Activated CD4-positive, alpha-beta memory T cell treated with anti-CD3 and anti-CD28 coated beads, Interleukin-2, amount 10 ng/mL, durations not matched to agents 7 days and 5 days (primary cell): ENCODE measurements at places on chromosomes 2 and 18.
A peak's percentile ranks its signal among the peaks of the same experiment; 100 is the strongest.

DNA sequence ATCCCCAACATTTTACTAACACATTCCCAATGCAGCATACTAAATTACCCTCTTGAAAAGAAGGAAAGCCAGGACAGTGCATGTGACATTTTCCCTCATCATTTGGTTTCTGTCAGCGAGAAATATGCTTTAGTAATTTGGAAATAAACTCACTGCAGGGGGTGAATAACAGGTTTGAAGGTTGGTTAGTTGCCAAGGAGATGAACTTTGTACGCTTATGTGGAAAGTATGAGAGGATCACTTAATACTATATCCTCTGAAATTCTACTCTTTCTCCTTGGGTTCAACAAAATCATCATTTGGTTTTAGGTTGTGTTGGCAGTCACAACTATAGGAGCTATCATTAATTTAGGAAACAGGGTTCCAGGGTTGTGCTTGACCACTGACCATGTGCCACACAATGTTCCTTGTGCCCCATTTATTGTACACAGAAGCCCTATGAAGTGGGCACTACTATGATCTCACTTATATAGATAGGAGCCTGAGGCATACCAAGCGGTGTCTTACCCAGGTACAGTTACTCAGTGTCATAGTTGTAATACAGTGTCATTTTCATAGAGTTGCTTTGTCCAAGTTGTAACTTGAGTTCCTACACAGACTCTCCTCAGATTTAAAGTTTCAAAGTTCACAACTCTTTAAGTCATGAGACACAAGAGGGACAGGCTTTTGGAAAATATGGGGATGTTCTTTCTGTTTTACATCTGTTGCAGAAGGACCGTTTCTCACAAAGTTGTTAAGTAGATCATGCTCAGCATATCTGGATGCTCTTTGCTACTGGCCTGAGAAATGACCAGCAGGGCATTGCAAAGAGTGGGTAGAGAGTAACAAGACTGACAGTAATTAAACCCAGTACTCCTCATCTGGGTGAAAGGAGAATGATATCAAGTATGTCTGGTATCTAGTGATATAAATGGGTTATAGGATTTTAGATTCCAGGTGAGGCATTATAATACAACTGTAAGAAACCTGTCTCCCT lies 91.8 kb downstream of the MAP4K4 start:
- no peak overlapping the region for H3K27ac ChIP-seq
- DNase-seq, result no peak
- no peak overlapping the region for H3K4me3 ChIP-seq
- H3K36me3 ChIP-seq, result peaks cover 24% of the 10 kb centered on the region

DNA sequence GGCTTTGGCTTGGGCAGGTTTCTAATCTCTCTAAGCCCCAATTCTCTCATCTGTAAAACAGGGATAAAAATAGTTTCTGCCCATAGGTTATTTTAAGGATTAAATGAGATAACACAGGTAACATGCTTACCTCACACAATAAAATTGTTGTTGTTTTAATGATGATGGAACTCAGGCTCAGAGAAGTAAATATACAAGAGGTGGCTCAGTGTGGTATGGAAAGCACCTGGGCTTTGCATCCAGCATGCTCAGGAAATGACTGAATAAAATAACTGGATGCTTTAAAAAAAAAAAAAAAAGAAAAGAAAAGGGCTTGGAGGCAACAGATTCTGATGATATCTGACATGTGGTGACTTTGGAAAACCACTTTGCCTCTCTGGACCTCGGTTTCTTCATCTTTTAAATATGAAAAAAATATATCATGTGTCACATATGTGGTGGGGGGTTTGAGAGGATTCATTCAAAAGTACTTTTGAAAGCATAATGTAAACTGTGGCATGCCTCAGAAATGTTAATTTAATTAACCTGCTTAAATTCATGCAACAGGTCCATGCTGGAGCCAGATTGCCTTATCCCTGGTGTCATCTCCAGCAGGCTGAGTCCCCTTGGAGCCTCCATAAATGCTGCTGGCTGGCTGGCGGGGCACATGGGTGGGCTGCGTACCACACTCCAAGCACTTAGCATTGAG lies 112.8 kb upstream of the CDC42EP3 start:
- DNase-seq, result no peak
- H3K27me3 ChIP-seq, result no peaks in the 10 kb centered on the region
- no peaks in the 10 kb centered on the region for H3K4me1 ChIP-seq
- no peak overlapping the region for H3K4me3 ChIP-seq

DNA sequence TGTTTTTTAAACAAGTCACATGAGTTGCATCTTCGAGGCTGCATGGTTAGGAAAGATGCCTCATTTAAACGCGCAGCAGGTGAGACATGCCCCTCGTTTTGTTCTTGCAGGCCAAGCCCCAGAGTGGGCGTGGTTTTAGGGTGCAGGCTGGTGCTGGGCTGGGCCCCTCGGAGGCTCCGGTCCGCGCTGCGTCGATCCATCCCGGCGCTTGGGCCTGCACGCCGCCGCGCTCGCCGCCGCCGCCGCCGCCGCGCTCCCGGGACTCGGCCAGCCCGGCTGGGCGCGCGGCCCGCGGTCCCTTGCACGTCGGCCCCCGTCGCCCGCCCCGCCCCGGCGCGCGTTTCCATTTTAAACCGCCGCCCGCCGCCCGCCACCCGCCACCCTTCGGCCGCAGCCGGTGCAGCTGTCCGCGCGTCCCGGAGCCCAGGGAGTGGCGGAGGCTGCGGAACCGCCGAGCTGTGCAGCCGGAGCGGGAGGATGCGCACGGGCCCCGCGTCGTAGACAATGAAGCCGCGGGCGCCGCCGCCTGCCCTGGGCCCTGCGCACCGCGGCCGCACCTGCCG lies 175.5 kb downstream of the AGAP1 start:
- H3K27me3 ChIP-seq, result peaks cover 61% of the 10 kb centered on the region
- peak; percentile 22 for DNase-seq
- no peaks in the 10 kb centered on the region for H3K36me3 ChIP-seq
- no peak overlapping the region for H3K27ac ChIP-seq

- H3K4me3 ChIP-seq, result no peak overlapping the region
- H3K27ac ChIP-seq, result no peak overlapping the region
- no peak for DNase-seq
- peaks cover 8% of the 10 kb centered on the region for H3K27me3 ChIP-seq
- H3K4me1 ChIP-seq, result no peaks in the 10 kb centered on the region
These were observed 30.7 kb upstream of the LGALSL start for GRCh38 chr2:64423303-64423702.

DNA sequence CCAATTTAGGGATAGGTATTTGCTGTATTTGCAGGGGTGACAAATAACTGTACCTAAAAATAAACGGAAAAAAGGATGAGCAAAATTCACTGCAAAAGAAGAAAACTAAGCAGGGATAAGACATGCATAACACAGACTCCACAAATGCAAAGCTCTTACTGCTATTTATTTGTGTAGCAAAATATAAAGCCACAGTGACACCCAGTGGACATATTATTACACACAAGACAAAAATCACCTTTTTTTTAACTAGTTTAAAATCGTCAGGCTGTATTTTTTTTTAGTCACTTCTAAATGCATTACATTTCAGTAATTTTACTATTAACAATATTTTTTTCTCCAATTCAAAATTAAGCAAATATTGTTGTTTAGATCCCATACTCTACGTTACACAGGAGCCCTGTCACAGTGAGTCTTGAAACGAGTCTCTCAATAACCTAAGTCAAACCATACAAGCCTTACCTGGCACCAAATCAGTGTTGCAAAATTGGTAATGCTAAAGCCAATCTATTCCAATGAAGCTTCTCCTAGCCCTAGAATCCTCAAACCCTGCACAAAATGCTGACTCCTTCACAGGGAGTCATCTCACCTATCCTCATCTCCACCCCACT lies 23.7 kb downstream of the METTL4 start:
- H3K27ac ChIP-seq, result no peak overlapping the region
- H3K4me3 ChIP-seq, result no peak overlapping the region
- H3K4me1 ChIP-seq, result no peaks in the 10 kb centered on the region
- peaks cover 41% of the 10 kb centered on the region for H3K36me3 ChIP-seq
- H3K27me3 ChIP-seq, result no peaks in the 10 kb centered on the region
- no peak for DNase-seq

GRCh38 chr2:65368468-65368867 lies 63.9 kb downstream of the SPRED2 start:
- H3K4me1 ChIP-seq, result peaks cover 37% of the 10 kb centered on the region
- no peak overlapping the region for H3K27ac ChIP-seq
- peaks cover 2% of the 10 kb centered on the region for H3K27me3 ChIP-seq
- H3K4me3 ChIP-seq, result no peak overlapping the region
- H3K36me3 ChIP-seq, result no peaks in the 10 kb centered on the region
- no peak for DNase-seq

- peaks cover 57% of the 10 kb centered on the region for H3K4me1 ChIP-seq
- no peak for DNase-seq
- H3K36me3 ChIP-seq, result peaks cover 59% of the 10 kb centered on the region
- peak overlapping the region; percentile 24 for H3K4me3 ChIP-seq
- H3K27ac ChIP-seq, result peak overlapping the region; percentile 75
These were observed 4.5 kb downstream of the PCBP1 start for GRCh38 chr2:70091816-70092215.

GRCh38 chr2:240564561-240565332 lies 3.5 kb upstream of the RNPEPL1 start:
- peaks cover 53% of the 10 kb centered on the region for H3K36me3 ChIP-seq
- H3K4me3 ChIP-seq, result peak overlapping the region; percentile 94
- peak; percentile 62 for DNase-seq

- H3K4me3 ChIP-seq, result peak overlapping the region; percentile 69
- H3K36me3 ChIP-seq, result peaks cover 31% of the 10 kb centered on the region
- H3K4me1 ChIP-seq, result peaks cover 83% of the 10 kb centered on the region
- H3K27ac ChIP-seq, result peak overlapping the region; percentile 94
- DNase-seq, result peak; percentile 82
These were observed 41.0 kb downstream of the LPIN2 start for GRCh38 chr18:2971741-2972552.

DNA sequence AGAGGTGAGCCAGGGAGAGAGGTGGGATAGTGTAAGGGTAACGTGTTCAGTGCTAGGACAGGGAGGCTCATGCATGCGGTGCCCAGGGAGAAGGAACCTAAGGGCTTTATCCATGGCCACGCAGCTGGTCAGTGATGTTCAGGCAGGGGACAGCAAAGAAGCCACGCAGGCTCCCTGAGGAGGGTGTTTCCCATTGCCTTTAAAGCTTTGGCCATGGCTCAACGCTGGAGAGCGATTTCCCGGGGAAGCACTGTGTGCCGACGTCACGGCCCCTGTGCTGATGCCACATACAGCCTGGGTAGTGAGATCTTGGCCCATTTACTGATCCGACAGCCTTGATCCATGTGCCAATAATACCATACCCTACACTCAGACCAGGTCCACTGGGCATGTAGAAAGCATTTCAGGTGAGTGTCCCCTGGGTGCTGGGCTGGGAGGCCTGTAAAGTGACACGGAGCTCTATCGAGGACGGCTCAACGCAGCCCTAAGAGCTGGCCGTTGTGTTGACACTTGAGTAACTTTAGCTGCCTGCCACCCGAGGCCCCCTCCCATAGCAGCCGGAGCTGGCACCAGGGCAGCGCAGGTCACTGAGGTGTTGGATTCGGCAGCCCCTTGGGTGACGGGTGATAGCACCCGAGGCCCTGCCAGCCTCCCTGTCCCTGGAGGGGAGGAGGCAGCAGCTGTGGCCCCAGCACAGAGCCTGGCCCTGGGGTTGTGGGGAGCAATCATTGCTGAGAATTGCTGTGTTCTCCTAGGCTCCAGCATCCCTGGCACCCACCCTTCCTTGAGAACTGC lies 41.4 kb downstream of the PDIA6 start:
- H3K4me3 ChIP-seq, result no peak overlapping the region
- no peaks in the 10 kb centered on the region for H3K36me3 ChIP-seq
- H3K27ac ChIP-seq, result no peak overlapping the region
- H3K27me3 ChIP-seq, result no peaks in the 10 kb centered on the region

DNA sequence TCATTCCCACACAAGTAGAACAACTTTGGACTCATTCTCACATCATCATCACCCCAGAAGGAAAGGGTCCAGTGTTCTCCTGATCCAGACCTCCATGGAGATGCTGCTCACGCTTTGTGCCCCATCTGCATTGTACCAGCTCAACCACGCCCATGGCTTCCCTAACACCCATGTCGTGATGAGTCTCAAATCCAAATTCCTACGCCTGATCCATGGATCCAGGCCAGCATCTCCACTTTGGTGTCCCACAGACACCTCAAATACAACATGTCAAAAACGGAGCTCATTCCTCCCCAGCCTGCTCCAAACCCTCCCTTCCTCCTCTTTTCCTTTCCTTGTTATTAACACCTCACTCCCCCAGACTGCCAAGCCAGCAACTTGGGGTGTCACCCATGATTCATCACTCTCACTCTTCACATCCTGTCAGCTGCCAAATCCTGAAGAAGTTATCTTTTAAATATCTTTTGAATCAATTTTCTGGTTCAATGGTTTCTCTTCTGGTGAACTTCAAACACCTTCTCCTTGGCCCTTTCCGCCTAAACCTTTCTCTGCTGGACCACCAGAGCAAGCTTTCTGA lies 30.2 kb upstream of the FAM124B start:
- no peak for DNase-seq
- no peak overlapping the region for H3K27ac ChIP-seq
- H3K36me3 ChIP-seq, result no peaks in the 10 kb centered on the region

- no peak overlapping the region for H3K4me3 ChIP-seq
- H3K27me3 ChIP-seq, result no peaks in the 10 kb centered on the region
- H3K27ac ChIP-seq, result no peak overlapping the region
- H3K4me1 ChIP-seq, result no peaks in the 10 kb centered on the region
- H3K36me3 ChIP-seq, result no peaks in the 10 kb centered on the region
- no peak for DNase-seq
These were observed 1.2 kb downstream of the NEU2 start for GRCh38 chr2:233033672-233034071.

DNA sequence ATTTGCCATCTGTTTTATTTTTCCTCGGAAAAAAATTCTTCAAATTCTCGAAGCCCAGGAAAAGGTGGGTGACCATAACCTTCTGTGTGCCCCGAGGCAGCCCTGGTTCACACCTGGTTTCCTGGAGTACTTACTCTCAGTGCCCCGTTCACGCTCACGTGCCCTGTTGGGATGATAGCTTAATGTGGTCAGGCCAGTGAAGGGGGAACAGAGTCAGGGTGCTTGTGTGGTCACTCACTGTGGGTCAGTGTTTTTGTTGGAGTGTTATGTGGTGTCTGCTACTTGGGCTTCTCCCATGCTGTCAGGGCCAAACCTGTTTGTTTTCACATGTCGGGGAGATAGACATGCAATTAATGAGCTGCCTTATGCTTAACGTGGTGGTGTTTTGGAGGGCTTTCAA lies 78.1 kb downstream of the MAP4K4 start:
- H3K4me3 ChIP-seq, result no peak overlapping the region
- no peak overlapping the region for H3K27ac ChIP-seq
- peaks cover 41% of the 10 kb centered on the region for H3K4me1 ChIP-seq
- no peak for DNase-seq

DNA sequence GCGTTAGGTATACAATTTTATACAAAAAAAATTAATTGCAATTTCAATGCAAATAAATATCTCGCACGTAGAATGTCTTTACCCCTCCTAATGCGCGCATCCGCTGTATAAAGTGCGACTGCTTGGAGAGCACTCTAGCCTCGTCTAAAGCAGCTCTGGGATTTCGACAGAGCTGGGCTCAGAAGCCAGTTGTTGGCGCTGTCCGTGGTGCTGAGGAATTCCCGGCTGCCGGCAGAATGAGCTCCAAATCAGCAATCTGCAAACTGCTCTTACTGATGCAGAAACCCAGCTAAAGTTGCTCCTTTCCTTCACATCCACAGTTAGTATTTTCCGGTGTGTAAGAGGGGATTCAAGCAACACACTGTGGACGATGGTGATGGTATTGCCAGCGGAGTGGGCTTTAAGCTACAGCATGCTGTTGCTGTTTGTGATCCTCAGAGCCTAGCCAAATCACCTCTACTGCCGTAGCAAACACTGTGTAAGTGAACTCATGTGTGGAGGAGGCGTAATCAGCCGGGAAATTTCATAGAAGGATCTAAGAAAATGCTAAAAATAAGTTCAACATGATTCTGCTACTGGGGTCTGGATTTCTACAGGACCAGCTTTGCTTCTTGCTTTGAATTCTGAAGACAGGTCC lies at the start of gene VWC2L:
Gene VWC2L (plus strand): TSS at position 137 of the 637 bp plus-strand sequence. CDS start 3,140 bp downstream, outside the sequence.
- no peak within 1 kb of the TSS for H3K4me3 ChIP-seq
- H3K27me3 ChIP-seq, result no peaks in the 10 kb centered on the region
- H3K4me1 ChIP-seq, result no peaks in the 10 kb centered on the region
- DNase-seq, result peak; percentile 35
- no peak within 1 kb of the TSS for H3K27ac ChIP-seq
